ENCODE measurements at places on chromosomes 7 and 10. TPM values are rescaled to one million over a fixed set of nuclear protein-coding genes. Genes with fewer than 3 reads are reported as not detected.

The GJD4 gene
- polyA plus RNA-seq: not detected

The CD36 gene
- polyA plus RNA-seq: 152 TPM

The R3HCC1L gene
- polyA plus RNA-seq: 22.3 TPM

The ZNF425 gene
- polyA plus RNA-seq: 7.3 TPM

The ATG9B gene
- polyA plus RNA-seq: 1.2 TPM

The COL13A1 gene
- polyA plus RNA-seq: 33.9 TPM

The PNPLA8 gene
- polyA plus RNA-seq: 44.4 TPM

The KLF14 gene
- polyA plus RNA-seq: 4.3 TPM

The ERVW-1 gene
- polyA plus RNA-seq: 2.1 TPM

The STEAP4 gene
- polyA plus RNA-seq: 0.32 TPM

The C7orf57 gene
- 0.89 TPM for polyA plus RNA-seq

The CDC14C gene
- not detected for polyA plus RNA-seq

The TPK1 gene
- 9.8 TPM for polyA plus RNA-seq

The PON3 gene
- 2.3 TPM for polyA plus RNA-seq

The PITRM1 gene
- polyA plus RNA-seq: 64.5 TPM

The CNNM1 gene
- 0.55 TPM for polyA plus RNA-seq

The TMEM254 gene
- 57.0 TPM for polyA plus RNA-seq

The BMI1 gene
- 97.6 TPM for polyA plus RNA-seq

The SLC12A9 gene
- polyA plus RNA-seq: 15.6 TPM

The ZNF722 gene
- not detected for polyA plus RNA-seq

The VKORC1L1 gene
- 35.2 TPM for polyA plus RNA-seq

The NPFFR1 gene
- polyA plus RNA-seq: 0.10 TPM

The CYP26A1 gene
- polyA plus RNA-seq: not detected

The CALHM3 gene
- not detected for polyA plus RNA-seq

The WDFY4 gene
- 1.1 TPM for polyA plus RNA-seq

The SLC39A12 gene
- not detected for polyA plus RNA-seq

The CALML3 gene
- polyA plus RNA-seq: not detected

The HYAL4 gene
- 0.08 TPM for polyA plus RNA-seq

The TAS2R4 gene
- polyA plus RNA-seq: 5.7 TPM

The CH25H gene
- polyA plus RNA-seq: 2.7 TPM

The CALCR gene
- polyA plus RNA-seq: 1.2 TPM

The FAM131B gene
- 4.9 TPM for polyA plus RNA-seq

The SPDYE5 gene
- polyA plus RNA-seq: 1.8 TPM

The FLNC gene
- 17.4 TPM for polyA plus RNA-seq

The TRDMT1 gene
- polyA plus RNA-seq: 11.1 TPM

The NRCAM gene
- 2.8 TPM for polyA plus RNA-seq

The DOCK4 gene
- polyA plus RNA-seq: 23.9 TPM

The ACSL5 gene
- 4.7 TPM for polyA plus RNA-seq

The FAM237B gene
- polyA plus RNA-seq: 0.34 TPM

The GSAP gene
- 8.5 TPM for polyA plus RNA-seq

The UCMA gene
- polyA plus RNA-seq: not detected

The CLRN3 gene
- 19.7 TPM for polyA plus RNA-seq

The PLAC9 gene
- polyA plus RNA-seq: 20.1 TPM

The PPP1R9A gene
- polyA plus RNA-seq: 34.0 TPM

The LIPJ gene
- 0.43 TPM for polyA plus RNA-seq

The CCL24 gene
- polyA plus RNA-seq: not detected

The ZPBP gene
- 0.19 TPM for polyA plus RNA-seq

The GPR22 gene
- polyA plus RNA-seq: 0.30 TPM

The VSTM4 gene
- polyA plus RNA-seq: 28.6 TPM

The ANKRD1 gene
- polyA plus RNA-seq: 1.2 TPM

The AKR1C2 gene
- 7.9 TPM for polyA plus RNA-seq

All from left renal pelvis (tissue), 4 donors.